ENCODE measurements at places on chromosomes 4 and X.

- H3K27me3 ChIP-seq, result no peaks in the 10 kb centered on the region
- H3K4me1 ChIP-seq, result no peaks in the 10 kb centered on the region
Measured at GRCh38 chr4:8238515-8239053, 31.0 kb upstream of the HTRA3 start.

DNA sequence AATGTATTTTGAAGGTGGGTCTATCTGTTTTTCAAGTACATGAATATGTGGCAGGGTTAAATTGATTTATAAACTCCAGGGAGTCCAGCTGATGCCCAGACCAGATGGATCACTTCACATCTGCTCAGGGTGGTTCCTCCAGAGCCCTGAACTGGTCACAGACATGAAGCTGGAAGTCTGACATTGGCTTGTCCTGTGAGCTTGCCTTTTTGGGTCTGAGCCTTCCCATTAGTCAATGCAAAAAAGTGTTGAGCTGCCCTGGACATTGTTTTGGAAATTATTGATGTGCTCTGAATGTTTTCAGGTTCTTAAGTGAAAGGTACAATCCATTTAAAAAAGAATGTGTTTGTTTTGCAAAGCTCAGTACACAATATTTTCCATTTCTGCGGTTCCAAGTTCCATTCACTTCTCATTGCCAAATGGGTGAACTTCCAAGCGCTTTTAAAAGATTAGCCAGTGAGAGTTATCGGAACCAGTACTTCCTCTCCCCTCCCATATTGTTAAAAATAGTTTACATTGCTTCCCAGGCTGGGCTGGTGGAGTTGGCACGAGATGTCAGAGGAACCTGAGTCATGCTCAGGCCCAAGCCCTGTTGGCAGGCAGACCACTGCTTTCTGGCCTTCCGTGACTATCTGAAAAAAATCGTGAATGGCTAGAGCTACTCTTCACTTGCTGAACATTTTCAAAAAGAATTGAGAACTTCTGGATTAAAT lies 52.1 kb downstream of the PDGFRA start:
- H3K4me1 ChIP-seq, result peaks cover 25% of the 10 kb centered on the region
- H3K4me3 ChIP-seq, result peak overlapping the region; percentile 43
- H3K36me3 ChIP-seq, result peaks cover 4% of the 10 kb centered on the region
- H3K27ac ChIP-seq, result peak overlapping the region; percentile 85
- H3K27me3 ChIP-seq, result no peaks in the 10 kb centered on the region

DNA sequence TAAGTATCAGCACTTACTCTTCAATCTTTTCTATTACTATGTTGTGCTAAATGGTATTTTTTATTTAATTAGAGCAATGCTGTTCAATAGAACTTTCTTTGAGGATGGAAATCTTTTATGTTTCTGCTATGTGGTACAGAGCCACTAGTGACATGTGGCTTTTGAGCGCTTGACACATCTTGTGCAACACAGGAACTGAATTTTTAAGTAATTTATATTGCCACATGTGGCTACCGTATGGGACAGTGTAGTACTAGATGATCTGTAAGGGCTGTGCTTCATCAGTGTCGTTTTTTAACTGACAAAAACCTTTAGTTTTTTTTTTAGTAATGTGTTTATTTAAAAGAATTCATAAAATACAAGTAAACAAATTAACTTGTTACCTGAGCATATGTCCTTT lies 22.4 kb downstream of the HPRT1 start:
- H3K4me3 ChIP-seq, result no peak overlapping the region
- no peaks in the 10 kb centered on the region for H3K36me3 ChIP-seq

DNA sequence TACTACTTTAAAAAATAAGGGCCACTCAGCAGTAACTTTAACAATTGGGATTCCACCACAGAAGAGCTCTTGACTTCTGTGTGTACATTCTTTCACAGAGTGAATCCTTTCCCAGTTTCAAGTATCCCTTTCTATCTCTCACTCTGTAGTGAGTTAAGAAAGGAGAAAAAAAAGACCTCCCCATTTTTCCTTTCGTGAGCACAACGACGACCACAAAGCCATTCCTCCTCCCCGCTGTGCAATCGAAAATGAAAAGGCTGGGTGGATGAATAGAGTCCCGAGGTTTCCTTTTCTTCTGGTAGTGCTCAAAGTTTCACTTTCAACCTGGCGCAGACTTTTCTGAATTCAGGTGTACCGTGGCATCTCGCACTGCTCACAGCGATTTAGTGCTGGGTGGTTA lies 58.0 kb downstream of the TAB3 start:
- H3K36me3 ChIP-seq, result peaks cover 43% of the 10 kb centered on the region
- H3K4me3 ChIP-seq, result no peak overlapping the region
- DNase-seq, result no peak
- no peak overlapping the region for H3K27ac ChIP-seq
- H3K27me3 ChIP-seq, result peaks cover 12% of the 10 kb centered on the region
- H3K4me1 ChIP-seq, result no peaks in the 10 kb centered on the region

- no peaks in the 10 kb centered on the region for H3K4me1 ChIP-seq
- no peaks in the 10 kb centered on the region for H3K36me3 ChIP-seq
- no peak overlapping the region for H3K4me3 ChIP-seq
- H3K27ac ChIP-seq, result no peak overlapping the region
- H3K27me3 ChIP-seq, result no peaks in the 10 kb centered on the region
Measured at GRCh38 chr4:103207673-103208072, 9.5 kb upstream of the CENPE start.

DNA sequence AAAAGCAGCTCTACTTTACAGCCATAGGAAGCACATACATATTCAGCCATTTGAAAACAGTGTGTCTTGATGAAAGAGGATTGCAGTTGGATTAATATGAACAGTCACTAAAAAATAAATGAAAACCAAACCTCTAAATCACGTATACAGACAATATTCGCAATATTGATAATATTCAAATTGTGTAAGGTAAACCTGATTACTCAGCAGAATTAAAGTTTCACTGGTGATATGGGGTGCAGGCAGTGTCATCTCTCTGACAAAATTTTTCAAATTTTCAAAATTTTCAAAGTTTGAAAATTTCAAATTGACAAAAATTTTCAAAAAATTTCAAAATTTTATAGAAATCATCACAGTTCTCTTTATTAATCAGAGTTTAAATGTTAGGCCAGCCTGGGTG lies 55.7 kb downstream of the FAT4 start:
- no peak overlapping the region for H3K27ac ChIP-seq
- H3K36me3 ChIP-seq, result no peaks in the 10 kb centered on the region
- H3K4me1 ChIP-seq, result peaks cover 8% of the 10 kb centered on the region
- no peak overlapping the region for H3K4me3 ChIP-seq
- DNase-seq, result no peak
- H3K27me3 ChIP-seq, result no peaks in the 10 kb centered on the region
